ENCODE measurements at places on chromosomes 1 and 21.

DNA sequence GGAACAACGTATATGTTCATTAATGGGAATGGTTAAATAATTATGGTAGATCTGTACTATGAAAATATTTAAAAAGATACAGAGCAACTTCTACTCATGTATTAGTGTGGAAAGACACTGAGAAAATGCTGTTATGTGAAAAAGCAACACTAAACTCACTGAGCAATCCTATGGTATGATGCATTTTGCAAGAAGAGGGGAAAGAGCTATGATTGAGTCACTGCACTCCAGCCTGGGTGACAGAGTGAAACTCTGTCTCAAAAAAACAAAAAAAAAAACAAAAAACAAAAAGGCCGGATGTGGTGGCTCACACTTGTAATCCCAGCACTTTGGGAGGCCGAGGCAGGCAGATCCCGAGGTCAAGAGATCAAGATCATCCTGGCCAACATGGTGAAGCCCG, 44.4 kb downstream of the ATP5PO start:
- no peak for DNase-seq

DNA sequence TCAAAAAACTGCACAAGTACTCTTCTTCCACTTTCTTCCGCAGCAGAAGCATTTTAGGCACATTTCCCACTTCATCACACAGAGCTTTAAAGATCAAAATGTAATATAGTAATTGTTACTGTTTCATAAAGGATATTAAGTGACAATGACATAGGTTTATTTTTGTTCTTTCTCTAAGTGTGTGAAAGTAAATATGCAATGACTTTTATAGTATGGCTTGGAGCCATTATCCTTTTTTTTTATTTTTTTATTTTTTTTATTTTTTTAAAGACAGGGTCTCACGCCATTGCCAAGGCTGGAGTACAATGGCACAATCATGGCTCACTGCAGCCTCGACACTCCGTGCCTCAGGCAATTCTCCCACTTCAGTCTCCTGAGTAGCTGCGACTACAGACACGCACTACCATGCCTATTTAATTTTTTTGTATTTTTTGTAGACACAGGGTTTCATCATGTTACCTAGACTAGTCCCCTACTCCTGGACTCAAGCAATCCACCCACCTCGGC, 7.0 kb downstream of the TRIM33 start:
- no peak for DNase-seq

DNA sequence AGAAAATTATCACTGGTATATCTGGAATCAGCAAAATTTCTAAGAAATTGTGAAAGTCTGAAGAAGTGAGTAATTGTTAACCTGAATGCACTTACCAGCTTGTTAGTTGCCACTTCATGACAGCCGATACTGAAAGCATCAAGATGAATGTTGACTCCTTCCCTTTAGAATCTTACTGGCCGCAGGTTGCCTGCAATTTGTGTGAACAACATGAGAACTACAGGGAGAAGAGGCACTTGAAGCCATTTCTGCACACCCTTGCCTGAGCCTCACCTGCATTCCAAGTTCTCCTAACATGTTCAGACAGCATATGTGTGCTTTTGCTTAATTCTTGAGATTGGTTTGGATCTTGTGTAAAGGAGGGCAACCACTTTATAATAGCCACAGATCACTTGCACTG, 59.2 kb upstream of the SSX2IP start:
- DNase-seq: no peak

DNA sequence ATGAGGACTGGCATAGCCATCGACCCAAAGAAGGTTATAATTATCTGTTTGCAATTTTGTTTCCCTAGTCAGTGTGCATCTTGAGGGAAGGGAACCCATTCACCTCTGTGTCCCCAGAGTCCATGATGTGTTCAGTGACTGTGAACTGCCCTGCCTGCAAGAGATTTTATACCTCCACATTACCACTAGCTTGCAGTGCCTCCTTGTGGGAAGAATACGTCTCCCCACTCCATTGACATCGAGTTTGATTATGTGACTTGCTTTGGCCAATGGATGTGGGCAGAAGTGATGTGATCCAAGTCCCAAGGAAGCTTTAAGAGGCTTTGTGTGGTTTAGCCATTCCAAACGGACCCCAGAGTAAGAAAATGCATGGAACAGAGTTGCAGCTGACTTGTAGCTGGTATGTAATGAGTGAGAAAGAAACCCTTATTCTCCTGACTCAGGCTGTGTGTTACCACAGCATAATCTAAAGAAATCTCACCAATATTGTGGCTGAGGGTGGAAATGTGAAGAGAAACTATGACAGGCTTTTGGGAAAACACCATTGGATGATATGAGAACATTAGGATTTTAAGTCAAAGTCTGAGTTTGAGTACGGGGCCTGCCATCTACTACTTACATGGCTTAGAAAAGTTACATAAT, 47.8 kb upstream of the NRDC start:
- no peak for DNase-seq

GRCh38 chr1:20497506-20497905, 10.4 kb downstream of the MUL1 start:
- DNase-seq: no peak

DNA sequence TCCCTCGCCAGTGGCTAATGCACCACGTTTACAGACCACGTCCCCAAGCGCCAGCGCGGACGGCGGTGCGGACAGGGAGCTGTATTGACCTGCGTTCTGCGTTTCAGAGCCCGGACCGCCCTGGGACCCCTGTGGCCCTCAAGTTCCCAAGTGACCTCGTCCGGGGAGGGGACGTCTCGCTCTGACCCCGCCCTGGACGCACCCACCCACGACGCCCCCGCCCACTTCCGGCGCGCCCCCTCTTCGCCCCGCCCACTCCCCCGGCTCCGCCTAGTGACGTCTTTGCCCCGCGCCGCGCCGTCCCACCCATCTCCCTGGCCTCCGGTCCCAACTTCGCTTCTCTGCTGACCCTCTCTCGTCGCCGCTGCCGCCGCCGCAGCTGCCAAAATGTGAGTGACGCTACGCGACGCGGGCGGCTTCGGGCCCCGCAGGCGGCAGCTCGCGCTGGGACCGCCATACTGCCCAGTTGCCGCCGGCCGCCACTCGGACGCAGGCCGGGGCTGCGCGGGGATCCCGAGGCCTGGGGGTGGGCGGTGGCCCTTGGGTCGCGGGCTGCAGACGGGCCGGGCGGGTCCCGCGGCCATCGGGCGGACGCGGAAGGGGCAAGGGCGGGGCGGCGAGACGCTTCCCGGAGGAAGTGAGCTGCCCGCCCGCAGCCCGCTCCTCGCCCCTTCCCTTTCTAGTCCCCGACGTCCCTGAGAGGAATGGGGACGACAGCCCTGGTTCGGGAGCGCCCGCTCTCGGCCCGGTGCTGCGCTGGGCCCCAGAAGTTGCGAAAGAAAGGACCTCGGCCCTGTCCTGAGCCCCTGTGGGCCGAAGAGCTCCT, at the start of gene VAMP3:
TSS of gene VAMP3 (plus strand) at position 300 of the 826 bp plus-strand sequence. CDS start at position 388, 88 bp downstream.
- peak; percentile 86 for DNase-seq

GRCh38 chr1:168281603-168282325, 1.1 kb downstream of the TBX19 start:
- DNase-seq: no peak

GRCh38 chr1:218705911-218706893, 361.1 kb downstream of the TGFB2 start:
- no peak for DNase-seq

GRCh38 chr1:159881622-159882526, 18.1 kb downstream of the CFAP45 start:
- no peak for DNase-seq

DNA sequence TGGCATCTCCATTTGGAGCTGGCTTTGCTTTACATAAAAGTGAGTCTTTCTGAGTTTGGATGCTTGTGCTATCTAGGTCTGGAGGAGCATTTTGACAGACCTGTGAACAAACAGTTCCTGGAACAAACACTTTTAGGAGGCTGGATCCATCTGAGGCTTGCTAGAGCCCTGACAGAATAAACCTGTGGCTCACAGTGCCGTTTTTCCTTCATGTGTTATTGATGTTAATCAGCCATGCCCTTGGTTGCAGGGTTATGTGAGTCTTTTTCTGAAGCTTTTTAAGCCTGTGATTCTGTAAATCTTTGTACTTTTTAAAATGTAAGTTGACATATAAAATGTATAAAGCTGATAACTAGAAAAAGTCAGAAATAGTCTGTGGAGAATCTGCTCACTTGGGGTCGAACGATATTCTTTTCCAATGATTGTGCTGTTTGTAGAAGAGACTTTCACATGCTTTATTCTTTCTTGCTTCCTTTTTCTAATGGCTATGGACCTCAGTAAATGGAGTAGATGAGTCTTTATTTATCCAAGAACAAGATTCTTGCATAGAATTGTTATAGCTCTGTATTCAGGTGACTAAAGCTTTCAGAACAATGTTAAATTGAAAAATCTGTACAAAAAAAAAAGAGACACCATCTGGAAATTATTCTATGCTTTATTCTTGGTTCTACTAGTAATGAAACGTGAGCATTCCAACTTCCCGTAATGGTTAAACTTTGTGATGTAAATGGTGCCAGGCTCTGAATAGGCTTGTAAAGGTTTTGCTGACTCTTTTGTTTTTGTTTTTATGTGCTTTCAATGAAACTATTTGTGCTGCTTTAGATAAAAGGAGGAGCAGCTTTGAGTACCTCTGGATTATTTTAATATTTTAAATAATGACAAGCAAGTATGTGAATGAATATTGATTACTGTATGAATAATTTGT, 53.7 kb downstream of the CACHD1 start:
- no peak for DNase-seq

- DNase-seq: no peak
These were observed 44.4 kb upstream of the SCMH1 start for GRCh38 chr1:41286486-41286885.

GRCh38 chr1:206716870-206717673, 32.4 kb downstream of the MAPKAPK2 start:
- DNase-seq: no peak

DNA sequence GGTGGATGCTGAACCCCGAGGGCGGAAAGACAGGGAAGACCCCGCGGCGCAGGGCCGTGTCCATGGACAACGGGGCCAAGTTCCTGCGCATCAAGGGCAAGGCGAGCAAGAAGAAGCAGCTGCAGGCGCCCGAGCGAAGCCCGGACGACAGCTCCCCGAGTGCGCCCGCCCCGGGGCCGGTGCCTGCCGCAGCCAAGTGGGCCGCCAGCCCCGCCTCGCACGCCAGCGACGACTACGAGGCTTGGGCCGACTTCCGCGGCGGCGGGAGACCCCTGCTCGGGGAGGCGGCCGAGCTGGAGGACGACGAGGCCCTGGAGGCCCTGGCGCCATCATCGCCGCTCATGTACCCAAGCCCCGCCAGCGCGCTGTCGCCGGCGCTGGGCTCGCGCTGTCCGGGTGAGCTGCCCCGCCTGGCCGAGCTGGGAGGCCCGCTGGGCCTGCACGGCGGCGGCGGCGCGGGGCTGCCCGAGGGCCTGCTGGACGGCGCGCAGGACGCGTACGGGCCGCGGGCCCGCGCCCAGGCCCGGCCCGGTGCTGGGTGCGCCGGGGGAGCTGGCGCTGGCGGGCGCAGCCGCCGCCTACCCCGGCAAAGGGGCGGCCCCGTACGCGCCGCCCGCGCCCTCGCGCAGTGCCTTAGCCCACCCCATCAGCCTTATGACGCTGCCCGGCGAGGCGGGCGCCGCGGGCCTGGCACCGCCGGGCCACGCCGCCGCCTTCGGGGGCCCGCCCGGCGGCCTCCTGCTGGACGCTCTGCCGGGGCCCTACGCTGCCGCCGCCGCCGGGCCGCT, 20.7 kb downstream of the FOXO6 start:
- DNase-seq: no peak

GRCh38 chr21:44874240-44874496, 678 bp upstream of the PTTG1IP start:
- DNase-seq: no peak

DNA sequence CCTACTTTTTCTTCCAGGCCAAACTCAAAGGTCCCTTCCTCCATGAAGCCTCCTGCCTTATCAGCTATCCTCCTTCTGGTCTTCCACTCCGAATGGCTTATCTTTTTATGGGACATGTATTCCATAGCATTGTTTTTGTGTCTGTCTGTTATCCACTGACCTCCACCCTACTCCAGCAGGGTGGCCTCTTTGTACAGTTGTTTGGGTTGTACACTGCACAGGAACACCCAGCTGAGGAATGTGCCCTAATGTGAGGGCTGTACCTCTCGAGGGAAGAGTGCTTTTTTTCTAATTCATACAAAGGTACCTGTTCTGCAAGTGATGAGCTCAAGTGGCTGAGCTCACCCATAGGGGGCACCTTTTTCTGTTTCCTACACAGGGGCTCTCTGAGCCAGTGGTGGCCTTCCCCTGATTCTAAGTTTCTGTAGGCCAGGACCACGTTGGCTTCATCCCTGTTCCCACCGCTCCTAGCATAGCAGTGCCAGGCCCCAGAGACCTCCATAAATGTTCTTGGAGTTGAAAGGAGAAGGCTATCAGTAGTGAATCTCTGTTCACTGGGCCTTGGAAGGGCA, 108.2 kb downstream of the FOXD2 start:
- no peak for DNase-seq

DNA sequence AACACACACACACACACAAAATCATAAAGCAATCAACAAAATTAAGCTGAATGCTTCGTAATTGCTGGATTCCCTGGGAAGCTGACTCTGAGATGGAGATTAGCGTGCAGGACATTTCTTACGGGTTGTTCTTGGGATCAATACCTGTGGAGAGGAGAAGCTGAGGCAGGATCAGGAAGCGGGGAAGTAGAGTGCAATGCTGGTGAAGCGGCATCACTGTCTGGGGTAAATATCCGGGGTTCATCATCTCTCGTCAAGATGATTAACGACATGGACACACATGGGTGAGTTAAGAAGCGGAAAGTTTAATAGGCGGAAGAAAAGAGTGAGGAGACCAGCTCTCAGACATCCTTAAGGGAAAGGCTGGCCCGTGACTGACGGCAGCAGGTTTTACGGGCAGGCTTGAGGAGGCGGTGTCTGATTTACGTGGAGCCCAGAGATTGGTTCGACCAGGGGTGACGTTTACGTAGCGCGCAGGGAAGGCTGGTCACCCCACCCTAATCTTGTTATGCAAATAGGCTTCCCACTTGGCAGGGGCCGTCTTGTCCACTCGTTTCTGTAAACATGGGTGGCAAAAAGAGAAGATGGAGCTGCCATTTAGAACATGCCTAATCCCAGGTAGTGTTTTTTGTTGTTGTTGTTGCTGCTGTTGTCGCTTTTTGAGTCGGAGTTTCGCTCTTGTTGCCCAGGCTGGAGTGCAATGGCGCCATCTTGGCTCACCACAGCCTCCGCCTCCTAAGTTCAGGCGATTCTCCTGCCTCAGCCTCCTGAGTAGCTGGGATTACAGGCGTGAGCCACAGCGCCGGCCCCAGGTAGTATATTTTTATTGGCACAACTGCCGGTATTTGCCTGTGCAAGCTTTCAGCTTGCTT, 135.6 kb upstream of the KCNJ15 start:
- DNase-seq: no peak

- no peak for DNase-seq
These were observed 107.6 kb downstream of the ETS2 start for GRCh38 chr21:38913120-38913892.

- no peak for DNase-seq
These were observed 113.5 kb downstream of the GDAP2 start for GRCh38 chr1:117815926-117816325.

- no peak for DNase-seq
These were observed 1.4 kb downstream of the TIPRL start for GRCh38 chr1:168180148-168180524.

All from anterior cingulate cortex (tissue), 58 donors.